ENCODE measurements at places on chromosomes 3 and 15.

DNA sequence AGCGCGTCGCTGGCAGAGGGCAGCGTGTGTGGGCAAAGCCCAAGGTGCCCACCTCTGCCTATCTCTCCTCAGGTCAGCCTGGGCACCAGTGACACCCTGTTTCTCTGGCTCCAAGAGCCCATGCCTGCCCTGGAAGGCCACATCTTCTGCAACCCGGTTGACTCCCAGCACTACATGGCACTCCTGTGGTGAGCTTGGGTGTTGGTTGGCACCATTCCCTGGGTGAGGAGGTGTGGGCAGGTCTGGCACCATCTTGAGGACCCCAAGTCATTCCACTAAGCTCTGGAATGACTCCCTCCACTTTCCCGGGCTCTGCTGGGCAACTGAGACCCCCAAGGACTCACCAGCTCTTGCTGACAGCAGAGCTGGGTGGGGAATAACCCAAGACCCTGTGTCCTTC lies 28.5 kb downstream of the XYLB start:
- DNase-seq, result no peak

GRCh38 chr3:72180405-72180804 lies 395.5 kb upstream of the PROK2 start:
- no peak for DNase-seq

GRCh38 chr15:80699981-80700380 lies 4.9 kb downstream of the ABHD17C start:
- DNase-seq, result no peak

GRCh38 chr3:65030847-65031463 lies 343.2 kb upstream of the ADAMTS9 start:
- peak; percentile 98 for DNase-seq

- DNase-seq, result no peak
These were observed 14.9 kb downstream of the SPRED1 start for GRCh38 chr15:38267421-38268022.

- DNase-seq, result peak; percentile 69
These were observed 63.5 kb upstream of the SLITRK3 start for GRCh38 chr3:165259541-165260193.

- no peak for DNase-seq
These were observed 68.5 kb downstream of the ITPR1 start for GRCh38 chr3:4561661-4562060.

Data from amniotic epithelial cell (primary cell).